Smooth muscle cell of the umbilical artery (primary cell): ENCODE measurements at places on chromosomes 4 and X. TPM values are rescaled to one million over a fixed set of nuclear protein-coding genes. Genes with fewer than 3 reads are reported as not detected.

NRK gene
- 0.51 and 1.8 TPM in 2 replicates for total RNA-seq

PDHA1 gene
- total RNA-seq = 41.6 and 156 TPM in 2 replicates

MAGEC2 gene
- not detected in 2 replicates for total RNA-seq

SPATA4 gene
- under 0.01 and 0.23 TPM in 2 replicates for total RNA-seq

PRAF2 gene
- 10.4 and 19.3 TPM in 2 replicates for total RNA-seq

PPEF2 gene
- total RNA-seq = not detected in 2 replicates

ARSJ gene
- 23.5 and 37.6 TPM in 2 replicates for total RNA-seq

RPL39 gene
- total RNA-seq = 2,510 and 8,365 TPM in 2 replicates
